Stimulated activated CD8-positive, alpha-beta memory T cell treated with anti-CD3 and anti-CD28 coated beads, Interleukin-2, amount 100 ng/mL, for 1 hour (primary cell): ENCODE measurements at places on chromosomes 16 and 17.

DNA sequence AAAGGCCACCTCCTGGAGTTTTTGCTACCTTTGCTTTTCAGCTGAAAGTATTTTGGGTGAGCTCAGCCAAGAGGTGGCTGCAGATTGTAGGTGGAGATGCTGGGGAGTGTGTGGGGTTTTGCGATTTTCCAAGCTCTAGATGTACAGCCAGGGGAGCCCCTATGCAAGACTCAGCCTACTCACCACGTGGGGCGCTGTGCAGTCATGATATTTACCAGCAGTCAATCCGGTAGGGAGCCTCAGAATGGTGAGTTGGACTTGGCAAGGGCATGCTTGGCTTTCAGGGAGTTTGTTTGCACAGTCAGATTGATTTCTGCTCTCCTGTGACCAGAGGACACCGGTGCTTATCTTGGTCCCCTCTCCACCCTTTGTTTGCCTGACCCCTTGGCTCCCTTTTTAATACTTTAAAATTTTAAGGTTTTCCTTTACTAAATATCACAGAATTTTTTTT, 175.3 kb downstream of the UTP18 start:
- DNase-seq: no peak

- DNase-seq: no peak
Observed at GRCh38 chr17:77882040-77882439, 76.5 kb upstream of the TNRC6C start.

DNA sequence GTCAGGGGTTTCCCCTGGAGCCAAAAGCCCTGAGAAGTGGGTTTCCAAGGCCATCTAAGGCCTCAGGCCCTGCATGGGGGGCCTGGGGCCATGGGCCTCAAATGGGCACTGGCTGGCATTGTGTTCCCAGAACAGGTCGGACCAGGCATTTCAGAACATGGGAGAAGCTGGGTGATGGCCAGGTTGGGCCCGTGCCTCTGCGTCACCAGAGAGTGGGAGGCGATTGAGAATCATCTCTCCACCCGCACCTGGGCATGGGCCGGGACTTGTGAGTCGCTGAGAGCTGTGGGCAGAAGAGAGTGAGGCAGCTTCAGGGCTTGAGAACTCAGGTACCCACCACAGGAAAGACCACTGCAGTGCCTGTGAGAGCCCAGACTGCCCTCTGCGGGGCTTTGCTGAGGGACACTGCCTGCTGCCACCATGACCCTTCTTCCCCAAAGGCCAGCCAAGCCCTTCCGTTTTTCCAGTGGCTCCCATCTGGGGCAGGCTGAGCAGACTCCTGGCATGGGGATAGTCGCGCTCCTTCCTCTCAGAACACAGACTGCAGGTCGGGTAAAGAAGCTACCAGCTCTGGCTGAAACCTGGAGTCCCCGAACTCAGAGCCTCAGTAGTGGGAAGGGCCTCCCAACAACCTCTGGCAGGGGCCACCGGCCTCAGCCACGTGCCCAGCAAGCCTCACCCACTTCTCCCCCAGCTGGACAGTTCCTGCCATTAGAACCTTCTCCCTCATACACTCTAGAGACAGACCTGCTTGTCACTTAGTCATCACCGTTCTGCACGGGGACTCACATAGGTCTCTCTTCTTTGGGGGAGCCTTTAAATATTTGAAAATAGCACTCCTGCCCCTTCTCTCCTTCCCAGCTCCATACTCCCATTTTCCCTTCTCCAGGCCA, 1.6 kb downstream of the RAB11FIP4 start:
- DNase-seq: no peak

DNA sequence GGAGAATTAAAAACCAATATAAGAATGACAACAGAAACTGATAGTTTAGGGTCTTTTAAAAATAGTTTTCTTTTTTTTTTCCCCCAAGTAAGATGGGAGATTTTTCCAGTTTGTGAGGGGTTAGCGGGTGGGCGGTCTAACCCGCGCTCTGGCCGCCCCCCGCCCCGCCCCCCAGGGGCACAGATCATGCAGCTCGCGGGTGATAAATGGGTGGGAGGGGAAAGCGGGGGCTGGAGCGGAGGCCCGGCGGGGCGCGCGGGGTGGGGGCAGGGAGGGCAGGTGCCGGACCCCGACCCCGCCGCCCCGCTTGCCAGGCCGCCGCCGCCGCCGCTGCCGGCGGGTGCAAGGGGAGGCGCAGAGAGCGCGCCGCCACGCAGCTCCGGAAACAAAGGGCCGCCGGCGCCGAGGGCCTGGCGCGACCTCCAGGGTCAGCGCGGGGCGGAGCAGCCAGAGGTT, 60.1 kb upstream of the GSE1 start:
- DNase-seq: no peak

DNA sequence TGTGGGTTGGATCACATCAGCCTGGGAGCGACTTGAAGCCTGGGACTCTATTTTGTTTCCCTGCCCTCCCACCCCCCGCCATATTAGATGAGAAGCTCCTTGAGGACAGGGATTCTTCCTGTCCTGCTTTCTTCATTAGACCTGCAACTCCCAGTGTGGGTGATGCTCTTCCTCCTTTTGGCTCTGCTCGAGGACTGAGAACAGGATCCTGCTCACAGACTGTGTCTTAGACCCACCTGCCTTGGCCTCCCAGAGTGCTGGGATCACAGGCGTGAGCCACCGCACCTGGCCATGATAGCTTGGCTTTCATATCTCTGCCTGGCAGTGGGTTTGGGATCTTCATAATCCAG, 21.5 kb upstream of the TNS4 start:
- DNase-seq: no peak

- no peak for DNase-seq
Observed at GRCh38 chr17:76264425-76264754, 758 bp upstream of the UBALD2 start.

DNA sequence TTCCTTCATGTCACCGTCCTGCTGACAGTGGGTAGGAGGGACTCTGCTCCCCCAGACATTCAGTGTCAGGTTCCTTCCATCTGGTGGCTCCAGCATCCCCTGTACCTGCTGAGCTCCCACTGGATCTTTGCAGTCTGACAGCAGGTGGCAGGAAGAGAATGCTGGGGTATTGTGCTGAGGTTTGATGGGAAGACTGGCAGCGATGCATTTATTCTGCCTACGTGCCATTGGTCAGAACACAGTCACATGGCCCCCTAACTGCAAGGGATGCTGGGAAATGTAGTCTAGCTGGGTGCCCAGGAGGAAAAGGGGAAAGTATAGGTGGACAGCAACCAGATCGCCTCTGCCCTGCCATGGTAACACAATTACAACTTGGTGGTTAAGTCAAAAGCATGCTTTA, 44.4 kb downstream of the IRX3 start:
- DNase-seq: no peak

DNA sequence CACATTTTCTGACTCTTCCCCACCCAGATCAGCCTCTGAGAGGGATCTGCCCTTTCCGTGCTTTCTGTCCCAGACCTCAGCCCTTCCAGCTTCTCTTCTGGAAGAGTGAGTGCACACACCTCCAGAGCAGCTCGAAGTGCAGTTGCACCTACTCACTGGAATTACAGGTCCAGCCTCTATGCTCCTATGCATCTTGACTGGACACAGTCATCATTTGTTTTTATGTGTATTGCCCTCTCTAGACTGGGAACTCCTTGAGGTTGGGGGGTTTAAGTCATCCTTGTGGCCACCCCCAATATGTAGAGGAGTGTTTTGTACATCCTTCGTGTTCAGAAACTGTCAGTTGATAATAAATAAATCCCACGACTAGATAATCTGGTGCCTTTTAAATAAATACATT, 81.9 kb downstream of the CDK5R1 start:
- no peak for DNase-seq

DNA sequence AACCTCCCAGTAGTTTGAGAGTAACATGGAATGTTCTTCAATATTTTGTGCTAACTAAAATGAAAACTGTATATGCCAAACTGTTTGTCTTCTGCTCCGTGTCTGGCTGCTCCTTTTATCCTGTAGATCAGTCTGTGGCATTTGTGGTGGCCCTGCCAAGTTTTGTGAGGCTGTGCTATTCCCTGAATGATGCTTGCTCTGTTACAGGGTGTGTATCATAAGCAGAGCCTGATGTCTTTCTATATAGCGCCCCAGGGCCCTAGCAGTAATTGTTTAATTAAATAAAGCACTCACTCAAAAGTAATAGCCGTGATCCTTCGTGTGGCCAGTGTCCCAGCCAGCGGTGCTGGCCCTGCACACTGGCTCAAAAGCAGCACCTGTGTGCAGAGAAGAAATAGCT, 27.8 kb upstream of the NAT9 start:
- DNase-seq: no peak
